HCEC 1CT (cell line): ENCODE measurements at places on chromosomes 3 and 15.

DNA sequence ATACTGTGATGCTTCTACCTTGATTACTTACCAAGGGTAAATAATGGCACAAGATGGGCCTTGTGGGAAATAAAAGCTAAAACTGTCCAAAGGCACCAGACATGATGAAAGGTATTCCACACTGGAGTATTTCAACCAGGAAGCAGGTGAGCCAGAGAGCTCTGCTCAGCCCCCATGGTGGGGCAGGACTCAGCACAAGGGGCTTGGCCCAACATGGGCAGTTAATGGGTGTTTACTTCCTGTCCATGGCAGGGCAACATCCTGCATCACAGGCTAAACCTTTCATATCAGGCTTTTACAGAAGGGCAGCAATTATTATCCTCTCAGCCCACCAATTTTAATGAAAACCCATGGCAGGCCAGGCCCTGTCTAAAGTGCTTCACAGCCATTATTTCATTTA, 38.2 kb downstream of the MAGI1 start:
- DNase-seq, result no peak

DNA sequence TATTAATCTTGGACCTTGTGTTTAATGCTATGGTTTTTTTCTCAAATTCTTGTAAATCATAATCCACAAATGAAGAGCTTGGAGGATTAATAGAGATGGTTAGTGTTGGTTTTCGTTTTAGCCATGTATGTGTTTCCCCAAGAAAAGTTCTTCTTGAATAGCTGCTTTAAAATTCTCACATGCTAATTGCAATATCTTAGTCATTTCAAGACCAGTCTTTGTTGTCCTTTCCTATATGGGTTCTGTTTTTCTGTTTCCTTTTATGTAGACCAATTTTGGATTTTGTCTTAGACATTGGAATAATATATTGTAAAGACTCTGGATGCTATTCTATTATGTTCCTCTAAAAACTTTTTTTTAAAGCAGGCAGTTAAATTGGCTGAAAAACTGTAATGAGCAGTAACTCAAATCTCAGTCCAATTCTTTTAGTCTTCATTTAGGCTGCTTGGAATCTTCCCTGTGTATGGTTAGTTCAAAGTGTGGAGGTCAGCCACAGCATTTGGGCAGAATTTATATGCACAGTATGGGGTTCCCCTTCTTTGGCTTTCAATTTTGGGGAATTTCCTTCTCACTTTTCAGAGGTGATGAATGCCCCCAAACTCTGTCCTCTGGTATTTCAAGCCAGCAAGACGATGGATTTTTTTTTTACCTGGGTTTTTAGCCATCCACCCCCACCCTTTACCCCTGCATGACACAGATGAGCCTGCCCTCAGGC, 39.1 kb upstream of the DNAJC13 start:
- no peak for DNase-seq

GRCh38 chr3:171804618-171805389, 5.5 kb downstream of the PLD1 start:
- peak; percentile 29 for DNase-seq

DNA sequence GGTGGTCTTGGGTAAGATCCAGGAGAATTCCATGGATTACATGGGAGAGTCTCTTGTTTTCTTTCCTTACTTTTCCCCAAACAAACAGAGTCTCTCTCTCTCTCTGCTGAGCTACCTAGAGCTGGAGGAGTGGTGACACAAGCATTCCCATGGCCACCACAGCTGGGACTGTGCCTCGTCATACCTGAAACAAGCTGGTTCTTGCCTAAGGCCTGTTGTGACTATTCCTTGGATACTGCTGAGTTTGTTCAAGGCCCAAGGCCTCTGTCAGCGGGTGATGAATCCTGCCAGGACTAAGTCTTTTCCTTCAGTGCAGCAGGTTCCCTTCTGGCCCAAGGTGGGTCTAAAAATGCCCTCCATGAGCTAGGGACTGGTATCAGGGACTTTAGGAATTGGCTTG, 378.1 kb upstream of the ZNF385D start:
- DNase-seq, result no peak

GRCh38 chr15:81271761-81272644, 51.9 kb downstream of the STARD5 start:
- DNase-seq, result no peak

GRCh38 chr15:70704731-70705130, 58.6 kb downstream of the UACA start:
- no peak for DNase-seq

GRCh38 chr3:72997421-72997961, 880 bp downstream of the PPP4R2 start:
- peak; percentile 73 for DNase-seq

- DNase-seq, result peak; percentile 15
These were observed 27.1 kb downstream of the IL20RB start for GRCh38 chr3:136984837-136985236.

GRCh38 chr3:123336441-123336851, 112.4 kb downstream of the ADCY5 start:
- no peak for DNase-seq

DNA sequence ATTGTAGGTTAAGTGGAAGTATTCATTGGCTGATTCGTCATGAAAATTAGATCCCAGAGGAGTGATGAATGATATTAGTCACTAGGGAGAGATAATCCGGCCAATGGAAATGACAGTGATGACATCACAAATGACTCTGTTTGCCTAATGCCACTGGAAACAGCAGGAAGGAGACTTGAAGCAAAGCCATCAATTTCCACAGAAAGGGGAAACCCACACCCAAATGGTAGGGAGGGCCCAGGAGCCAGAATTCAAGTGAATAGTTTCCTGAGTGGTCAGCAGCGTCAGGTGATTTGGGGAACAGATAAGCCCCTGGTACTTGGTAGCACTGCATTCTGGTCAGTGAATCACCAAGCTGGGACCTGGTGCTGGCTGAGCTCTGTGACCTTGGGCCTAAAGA, 3.3 kb upstream of the ADAMTS9 start:
- DNase-seq, result no peak

GRCh38 chr3:48505146-48505545, 1.2 kb upstream of the SHISA5 start:
- DNase-seq, result no peak

DNA sequence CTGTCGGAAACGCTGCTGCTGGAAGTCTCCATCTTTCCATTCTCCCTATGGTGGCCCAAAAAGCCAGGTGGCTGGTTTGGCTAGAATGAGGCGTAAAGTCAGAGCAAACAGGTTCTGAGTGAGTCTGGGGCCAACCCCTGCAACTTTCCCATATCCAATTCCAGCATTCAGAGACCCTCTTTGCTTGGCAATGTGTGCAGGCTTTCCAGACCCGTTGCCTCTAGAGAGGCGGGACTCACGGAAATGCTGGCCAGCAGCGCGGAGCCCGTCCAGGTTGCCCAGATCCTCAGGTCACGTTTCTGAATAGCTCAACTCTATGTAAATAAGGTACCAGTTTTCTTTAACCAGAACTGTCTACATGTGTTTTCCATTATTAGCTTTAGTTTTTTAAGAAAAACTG, 68.0 kb downstream of the VGLL4 start:
- DNase-seq, result no peak

GRCh38 chr3:17156864-17157263, 272.1 kb downstream of the PLCL2 start:
- DNase-seq, result no peak

- DNase-seq, result no peak
These were observed 296.9 kb downstream of the NTRK3 start for GRCh38 chr15:87959662-87960061.

- DNase-seq, result no peak
These were observed 173.3 kb downstream of the ALDH1A2 start for GRCh38 chr15:57892181-57892580.

- DNase-seq, result no peak
These were observed 233.5 kb downstream of the MYRIP start for GRCh38 chr3:40042752-40043443.

DNA sequence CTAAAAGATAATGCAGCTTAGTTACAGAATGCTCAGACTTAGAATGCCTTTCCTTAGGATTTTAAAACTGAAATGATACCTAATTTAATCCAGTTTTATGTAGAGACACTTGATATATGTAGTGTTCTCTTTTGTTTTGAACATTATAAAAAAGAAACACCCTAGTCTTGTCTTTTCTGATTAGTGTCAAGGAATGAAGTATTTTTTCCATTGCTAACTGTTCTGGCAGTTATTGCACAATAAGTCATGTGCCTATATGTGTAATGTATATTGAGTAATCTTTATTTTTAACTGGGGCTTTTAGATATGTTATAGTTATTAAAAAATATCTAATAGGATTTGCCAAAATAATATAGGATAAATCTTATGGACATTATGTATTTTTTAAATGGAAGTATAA, 4.5 kb downstream of the ARL8B start:
- DNase-seq, result peak; percentile 70

GRCh38 chr15:93250209-93250608, 161.2 kb upstream of the RGMA start:
- DNase-seq, result no peak

- no peak for DNase-seq
These were observed 72.2 kb downstream of the DZIP3 start for GRCh38 chr3:108661699-108662098.

DNA sequence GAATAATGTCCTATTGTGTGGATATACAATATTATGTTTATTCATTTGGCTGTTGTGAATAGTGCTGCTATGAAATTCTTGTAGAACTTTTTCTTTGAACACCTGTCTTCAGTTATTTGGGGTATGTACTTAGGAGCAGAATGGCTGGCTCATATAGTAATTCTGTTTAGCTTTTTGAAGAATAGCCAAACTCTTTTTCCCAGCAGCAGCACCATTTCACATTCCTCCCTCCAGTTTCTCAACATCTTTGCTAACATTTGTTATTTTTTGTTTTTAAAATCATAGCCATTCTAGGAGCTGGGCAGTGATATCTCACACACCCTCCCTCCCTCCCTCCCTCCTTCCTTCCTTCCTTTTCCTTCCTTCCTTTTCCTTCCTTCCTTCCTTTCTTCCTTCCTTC, 39.7 kb downstream of the LSM3 start:
- DNase-seq, result no peak

- peak; percentile 47 for DNase-seq
These were observed 61.3 kb downstream of the NSMCE3 start for GRCh38 chr15:29208352-29208751.

DNA sequence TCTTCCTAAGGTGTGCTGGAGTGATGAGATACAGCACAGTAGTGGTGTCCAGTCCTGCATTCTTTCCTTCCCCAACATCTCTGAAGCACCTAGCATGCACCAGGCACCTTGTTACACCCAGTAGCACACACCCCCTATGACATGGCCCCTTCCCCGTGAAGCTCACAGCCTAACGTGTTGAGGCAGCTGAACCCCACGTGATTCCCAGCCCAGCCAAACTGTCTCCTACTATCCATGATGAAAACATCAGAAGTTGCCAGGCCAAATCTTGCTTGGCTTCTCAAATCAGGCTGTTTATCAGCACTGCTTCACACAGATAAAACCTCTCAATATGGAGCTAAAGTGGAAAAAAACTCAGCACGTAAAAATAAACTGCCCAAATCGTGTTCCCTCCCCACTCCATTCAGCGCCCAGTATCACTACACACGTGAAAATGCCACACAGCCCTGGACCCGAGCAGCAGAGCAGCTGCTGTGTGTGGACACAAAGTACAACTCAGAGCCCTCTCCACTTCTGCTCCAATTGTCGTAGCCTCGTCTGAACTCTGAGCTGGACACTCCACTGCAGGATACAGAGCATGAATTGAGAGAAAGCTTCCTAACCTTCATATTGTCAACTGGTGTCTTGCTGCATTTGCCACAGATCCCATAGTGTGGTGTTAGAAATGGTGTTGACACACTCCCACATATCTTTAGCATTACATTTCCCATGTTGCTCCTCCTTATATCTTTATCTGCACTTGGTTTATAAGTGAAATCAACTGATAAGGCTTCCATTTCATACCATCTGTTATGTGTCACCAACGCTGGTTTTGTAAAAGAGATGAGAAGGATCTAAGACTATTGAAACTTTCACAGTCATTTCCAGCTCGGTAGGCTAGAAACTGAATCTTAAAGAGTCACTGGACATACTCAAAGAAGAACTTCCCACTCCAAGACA, 279.8 kb downstream of the RORA start:
- no peak for DNase-seq

GRCh38 chr3:11699083-11699427, 55.3 kb upstream of the VGLL4 start:
- peak; percentile 79 for DNase-seq

GRCh38 chr15:79037848-79038247, 52.7 kb downstream of the RASGRF1 start:
- DNase-seq, result no peak
